ENCODE measurements at places on chromosomes 5 and 9. TPM values are rescaled to one million over a fixed set of nuclear protein-coding genes. Genes with fewer than 3 reads are reported as not detected.

The TTC16 gene
- 0.69 TPM for polyA plus RNA-seq

GRCh38 chr5:179618923-179619554, 4.4 kb downstream of the HNRNPH1 start:
- peak; percentile 10 for DNase-seq

GRCh38 chr9:128899566-128900322, 17.8 kb downstream of the LRRC8A start:
- DNase-seq: no peak

DNA sequence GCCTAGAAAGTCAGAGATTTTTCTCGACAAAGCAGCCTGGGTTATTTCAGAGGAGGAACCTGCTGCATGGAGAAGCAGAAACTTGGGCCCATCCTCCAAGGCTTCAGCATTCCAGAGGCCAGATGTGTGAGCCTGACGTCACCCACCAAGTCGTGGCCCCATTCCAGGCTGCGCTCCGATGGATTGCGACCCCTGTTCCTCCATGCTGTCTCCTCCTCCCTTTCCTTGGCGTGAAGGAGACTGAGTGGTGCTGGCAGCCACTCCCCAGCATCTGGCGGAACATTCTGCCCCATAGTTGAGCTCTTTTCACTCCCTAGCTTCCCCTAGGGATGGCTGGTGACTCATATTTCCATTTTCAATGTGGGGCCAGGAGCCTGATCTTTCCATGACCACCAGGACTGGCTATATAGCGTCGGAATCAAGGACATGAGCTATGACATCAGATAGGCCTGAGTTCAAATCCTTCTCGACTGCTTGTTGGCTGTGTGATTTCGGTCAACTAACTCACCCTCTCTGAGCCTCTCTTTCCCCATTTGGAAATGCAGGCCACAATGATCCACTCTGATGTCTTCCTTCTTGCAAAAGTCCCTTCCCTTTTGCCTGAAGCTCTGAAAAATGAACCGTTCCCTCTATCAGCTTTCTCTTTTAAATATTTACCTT, 24.5 kb upstream of the DUSP1 start:
- peak; percentile 89 for DNase-seq

GRCh38 chr5:82894716-82895115, 182.5 kb downstream of the TMEM167A start:
- DNase-seq: peak; percentile 69

DNA sequence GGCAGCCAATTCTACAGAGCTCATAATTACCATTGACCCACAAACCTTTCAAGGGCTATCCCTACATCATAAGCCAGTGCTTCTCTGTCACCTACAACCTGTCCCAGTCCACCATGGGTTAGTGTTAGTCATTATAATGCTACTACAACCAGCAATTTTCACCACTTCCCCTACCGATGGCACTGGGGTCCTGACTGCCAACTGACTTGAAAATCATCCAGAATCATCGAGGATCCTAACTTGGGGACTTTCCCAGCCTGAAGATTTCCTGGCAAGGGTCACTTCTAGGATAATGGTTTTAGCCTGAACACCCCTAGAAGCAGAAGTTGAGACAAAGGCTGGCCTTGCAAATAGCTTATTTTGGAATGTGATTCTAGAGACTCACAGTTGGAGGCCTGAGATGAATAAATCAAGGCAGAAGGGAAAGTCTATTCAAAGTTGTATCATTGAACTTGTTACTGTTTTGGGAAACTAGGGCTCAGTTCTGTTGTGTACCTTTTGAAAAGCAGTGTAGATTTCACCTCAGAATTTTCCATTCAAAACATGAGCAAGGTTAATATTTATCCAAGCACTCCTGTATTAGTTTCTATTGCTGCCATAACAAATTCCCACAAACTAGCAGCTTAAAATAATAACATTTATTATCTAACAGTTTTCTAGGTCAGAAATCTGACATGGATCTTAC, 633.0 kb downstream of the LRRC70 start:
- no peak for DNase-seq
